ENCODE measurements at places on chromosomes 11 and 22. TPM values are rescaled to one million over a fixed set of nuclear protein-coding genes. Genes with fewer than 3 reads are reported as not detected.

DNA sequence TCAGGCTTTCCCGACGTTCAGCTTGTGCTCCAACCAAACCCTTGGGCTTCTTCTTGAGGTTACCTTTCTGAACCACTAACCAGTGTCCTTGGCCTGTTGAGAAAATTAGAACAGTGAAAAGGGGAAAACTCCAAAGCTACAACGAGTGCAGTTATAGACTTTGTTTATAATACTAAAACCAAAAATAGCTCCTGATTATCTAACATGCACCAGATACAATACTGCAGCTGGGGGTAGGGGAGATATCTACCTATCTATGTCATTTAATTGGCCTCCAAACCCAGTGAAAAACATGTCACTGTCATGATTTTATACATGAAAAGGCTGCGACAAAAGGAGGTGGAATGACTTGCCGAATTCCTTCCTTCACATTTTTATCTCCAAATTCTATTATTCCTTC, 11.9 kb downstream of the XRRA1 start:
- no peak for DNase-seq

- no peak for DNase-seq
These were observed 236.8 kb downstream of the CASP12 start for GRCh38 chr11:104661471-104661870.

DNA sequence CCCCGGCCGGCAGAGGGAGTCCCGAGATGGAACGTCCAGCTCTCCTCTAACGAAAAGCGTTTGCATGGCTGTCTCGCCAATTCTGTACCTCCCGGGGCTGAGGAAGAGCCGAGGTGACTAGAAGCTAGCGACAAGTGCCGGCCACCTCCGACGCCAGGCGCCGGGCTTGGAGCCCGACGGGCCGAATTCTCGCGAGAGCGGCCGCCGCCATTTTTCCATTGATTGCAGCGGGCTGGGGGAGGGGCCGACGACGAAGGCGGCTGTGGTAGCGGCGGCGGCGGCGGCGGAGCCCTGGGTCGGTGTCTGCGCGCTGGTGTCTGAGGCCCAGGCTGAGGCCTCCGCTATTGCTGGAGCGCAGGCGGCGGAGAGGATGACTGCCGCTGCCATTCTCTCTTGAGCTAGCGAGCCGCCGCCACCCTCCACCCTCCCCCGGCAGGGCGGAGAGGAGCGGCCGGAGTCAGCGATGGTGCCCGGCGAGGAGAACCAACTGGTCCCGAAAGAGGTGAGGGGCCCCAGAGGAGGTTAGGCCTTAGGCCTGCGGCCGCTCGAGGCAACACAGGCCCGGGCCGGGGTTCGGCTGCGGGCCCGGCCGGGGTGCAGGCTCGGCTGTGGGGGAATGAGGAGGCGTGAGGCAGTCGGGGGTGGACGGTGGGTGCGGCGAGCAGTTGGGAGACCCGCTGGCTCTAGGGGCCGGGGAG, at the start of gene USP47:
Gene USP47 (plus strand): TSS at position 250 of the 698 bp plus-strand sequence. CDS start 214 bp downstream, at position 464.
- peak; percentile 93 for DNase-seq

DNA sequence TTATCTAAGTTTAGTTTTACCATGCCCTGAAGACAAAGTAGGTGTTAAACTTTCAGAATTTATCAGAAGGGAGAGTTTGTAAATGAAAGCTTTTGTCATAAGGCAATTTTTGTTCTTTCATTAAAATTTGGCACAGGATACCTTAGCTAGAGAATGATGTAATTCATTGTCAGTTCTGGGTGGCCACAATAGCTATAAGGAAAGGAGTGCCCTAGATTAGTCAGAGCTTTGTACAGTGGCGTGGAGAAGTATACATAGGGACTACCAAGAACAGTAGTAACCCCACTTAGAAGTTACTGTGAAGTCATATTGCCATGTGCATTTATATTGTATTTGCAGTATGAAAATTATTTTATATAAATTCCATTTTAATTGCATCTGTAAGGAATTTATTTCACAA, 126.3 kb upstream of the CARD18 start:
- no peak for DNase-seq

Gene VSIG10L2
- polyA plus RNA-seq: not detected

Gene HMGXB4
- 13.7 TPM for polyA plus RNA-seq

- no peak for DNase-seq
These were observed 30.5 kb downstream of the CHKA start for GRCh38 chr11:68090706-68091105.

Gene PNPLA5
- not detected for polyA plus RNA-seq

DNA sequence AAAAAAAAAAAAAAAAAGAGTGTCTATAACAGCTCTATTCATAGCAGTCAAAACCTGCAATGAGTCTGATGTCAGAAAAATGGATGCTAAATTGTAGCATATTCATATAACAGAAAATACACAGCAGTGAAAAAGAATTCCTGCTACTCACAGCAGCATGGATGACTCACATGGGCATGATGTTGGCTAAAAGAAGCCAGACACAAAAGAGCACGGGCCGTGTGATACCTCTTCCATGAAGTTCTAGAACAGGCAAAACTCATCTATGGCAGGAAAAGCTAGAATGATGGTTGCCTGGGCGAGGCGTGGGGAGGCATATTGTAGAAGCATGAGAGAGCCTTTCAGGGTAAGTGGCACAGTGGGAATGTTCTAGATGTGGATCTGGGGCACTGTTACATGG, 18.9 kb downstream of the PLAAT3 start:
- no peak for DNase-seq

Gene TTC36
- polyA plus RNA-seq: not detected
